ENCODE measurements at places on chromosomes 12 and 14.
A peak's percentile ranks its signal among the peaks of the same experiment; 100 is the strongest.

DNA sequence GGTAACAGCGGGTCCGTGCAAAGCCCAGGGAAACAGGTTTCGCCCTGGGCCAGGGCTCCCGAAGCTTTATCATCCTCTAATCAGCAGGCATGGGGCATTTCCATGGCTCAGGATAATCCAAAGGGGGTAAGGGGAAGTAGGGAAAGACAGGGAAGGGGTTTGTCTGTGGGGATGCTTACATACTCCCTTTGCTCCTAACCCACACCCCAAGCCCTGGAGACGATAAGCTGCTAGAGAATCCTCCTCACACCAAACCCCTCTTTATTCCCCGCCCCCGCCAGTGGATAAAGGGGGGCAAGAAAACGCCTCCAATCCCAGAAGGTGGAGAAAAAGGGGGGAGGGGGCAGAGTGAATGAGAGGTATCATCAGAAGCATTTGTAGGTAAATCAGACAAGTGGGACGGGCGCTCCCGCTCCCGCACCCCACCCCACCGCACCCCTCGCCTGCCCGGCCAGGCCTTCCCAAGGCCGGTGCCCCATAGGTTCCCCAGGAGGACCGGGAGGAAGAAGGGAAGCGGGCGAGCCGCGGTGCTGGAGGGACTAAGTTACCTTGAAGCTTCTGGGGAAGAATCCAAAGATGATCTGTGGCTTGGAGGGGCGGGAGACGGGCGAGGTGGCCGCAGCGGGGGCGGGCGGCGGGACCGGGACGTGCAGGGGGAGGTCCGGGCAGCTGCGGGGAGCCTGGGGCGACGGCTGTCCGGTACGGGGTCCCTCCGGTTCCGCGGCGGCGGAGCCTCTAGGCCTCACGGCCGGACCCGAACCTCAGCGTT, 762 bp downstream of the PPP2R5E start:
- no peak for DNase-seq

GRCh38 chr14:94880876-94881275, 111.0 kb upstream of the GSC start:
- no peak for DNase-seq

DNA sequence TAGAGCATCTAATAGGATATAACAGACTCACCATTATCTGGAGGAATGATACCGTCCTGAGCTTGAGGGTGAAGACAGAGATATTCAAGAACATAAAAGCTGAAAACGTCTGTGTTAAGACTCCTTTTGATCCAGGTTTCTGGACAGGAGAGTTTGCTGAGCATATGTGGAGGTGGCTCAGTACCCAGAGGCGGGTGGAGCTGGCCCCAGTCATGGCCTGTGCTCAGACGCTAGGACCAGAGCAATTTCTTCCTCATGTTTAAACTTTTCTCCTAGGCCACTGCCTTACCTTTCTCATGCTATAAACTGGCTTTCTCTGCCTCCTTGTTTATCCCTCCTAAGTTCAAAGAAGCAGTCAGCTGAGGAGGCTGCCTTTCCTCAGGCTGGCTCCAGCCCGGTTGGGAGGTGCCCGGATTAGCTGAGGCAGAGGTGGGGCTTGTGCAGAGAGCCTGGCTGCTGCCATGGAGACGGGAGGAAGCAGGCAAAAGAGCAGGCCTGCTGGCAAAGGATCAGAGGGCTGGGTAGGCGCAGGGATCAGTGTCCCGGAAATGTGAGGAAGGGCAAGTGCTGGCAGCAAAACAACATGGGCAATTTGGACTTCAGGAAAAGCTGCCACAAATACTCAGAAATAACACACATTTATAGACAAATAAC, 13.7 kb downstream of the COA8 start:
- DNase-seq = peak; percentile 79

DNA sequence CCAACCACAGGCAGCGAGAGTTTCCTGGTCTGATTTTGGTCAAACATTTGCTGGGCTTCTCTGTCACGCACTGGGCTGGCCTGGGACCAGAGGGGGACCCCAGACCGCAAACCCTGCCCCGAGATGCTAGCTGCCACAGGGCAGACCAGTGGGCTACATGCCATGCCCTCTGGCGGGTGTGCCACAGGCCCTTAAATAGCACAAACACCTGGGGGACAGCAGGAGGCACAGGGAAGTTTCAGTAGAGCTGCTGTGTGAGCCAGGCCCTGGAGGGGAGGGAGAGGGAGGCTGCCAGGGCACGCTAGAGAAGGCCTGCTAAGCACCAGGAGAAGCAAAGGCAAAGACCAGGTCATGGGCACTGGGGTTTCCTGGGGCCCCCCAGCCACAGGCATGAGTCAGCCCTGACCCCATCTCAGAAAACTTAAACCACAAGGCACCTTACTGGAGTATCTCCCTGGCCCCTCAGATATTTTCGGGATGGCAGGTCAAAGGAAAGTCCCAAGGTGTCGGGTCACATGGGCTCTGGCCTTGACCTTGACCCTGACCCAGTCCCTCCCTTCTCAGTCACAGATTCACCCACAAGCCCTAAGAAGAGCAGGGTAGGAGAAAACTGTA, 29.2 kb downstream of the ITPK1 start:
- no peak for DNase-seq

- no peak for DNase-seq
Observed at GRCh38 chr12:64631197-64631596, 20.9 kb downstream of the RASSF3 start.

DNA sequence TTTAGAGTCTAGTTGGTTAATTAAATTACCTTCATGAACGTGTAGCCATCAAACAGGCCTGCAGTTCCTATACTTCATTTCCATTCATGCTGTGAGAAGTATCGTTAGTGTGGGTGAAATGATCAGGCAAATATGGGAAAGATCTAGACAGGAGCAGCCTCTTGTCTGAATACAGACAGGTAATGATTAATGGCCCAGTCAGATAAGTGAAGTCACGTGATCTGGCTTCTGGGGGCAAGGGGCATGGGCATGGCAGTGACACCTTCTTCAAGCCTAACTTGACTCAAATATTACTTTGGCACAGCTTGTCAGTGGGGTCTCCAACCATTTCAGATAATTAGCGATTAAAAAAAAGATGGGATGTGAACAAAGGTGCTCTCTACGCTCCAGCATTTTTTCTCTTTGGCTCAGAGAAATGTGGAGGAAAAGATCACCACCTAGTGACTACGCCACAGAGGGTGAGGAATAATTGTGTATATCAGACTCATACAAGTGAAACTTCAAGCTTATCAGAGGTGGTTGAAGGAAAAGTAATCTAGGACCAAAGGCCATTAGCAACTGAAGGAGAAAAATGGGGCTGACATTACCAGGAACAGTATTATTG, 17.8 kb downstream of the GUCY2C start:
- no peak for DNase-seq

DNA sequence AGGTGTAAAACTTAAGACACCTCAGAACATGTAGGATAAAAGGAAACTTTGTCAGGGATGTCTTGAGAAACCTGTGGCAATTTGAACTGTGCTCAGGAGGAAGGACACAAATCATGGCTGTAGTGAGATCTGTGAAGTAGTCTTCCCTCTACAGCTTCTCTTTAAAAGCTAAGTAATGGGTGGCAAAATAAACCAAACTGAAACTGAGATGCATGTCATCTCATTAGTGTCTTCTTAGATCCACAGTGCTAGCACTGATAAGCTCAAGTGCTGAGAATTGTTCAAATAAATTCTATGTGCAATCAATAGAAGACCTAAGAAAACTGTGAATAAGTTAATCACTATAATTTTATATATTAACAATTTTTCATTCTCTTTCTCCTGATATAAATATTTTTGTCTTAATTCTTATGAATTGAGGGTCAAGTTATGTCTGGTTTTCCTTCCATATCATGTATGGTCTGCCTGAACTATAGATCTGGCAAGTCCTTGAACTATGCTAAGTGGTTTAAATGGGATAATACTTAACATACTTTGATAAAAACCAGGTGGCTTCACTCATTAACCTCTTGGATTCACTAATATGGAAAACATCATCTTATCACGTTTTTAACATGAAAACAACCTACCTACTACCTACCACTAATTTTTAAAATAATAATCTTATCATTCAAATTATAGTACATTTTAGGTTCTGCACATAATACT, 27.2 kb downstream of the SYT1 start:
- DNase-seq = no peak

DNA sequence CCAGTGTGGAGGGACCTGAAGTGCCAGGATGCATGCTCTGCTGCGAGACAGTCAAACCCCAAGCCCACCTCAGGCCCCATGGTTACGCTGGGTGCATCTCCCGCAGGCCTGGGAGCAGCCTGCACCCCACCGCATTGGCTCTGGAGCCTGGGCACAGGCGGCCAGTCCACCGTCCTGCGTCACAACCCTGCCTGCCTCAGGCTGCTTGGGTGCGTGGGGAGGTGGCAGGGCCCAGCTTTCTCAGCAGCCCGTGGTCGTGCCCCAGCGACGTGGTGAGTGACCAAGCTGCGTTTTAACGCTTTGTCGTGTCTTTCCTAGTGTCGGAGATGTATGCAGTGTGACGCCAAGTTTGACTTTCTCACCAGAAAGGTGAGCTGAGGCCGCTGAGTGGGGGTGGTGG, 10.9 kb downstream of the ZFYVE21 start:
- DNase-seq = no peak

DNA sequence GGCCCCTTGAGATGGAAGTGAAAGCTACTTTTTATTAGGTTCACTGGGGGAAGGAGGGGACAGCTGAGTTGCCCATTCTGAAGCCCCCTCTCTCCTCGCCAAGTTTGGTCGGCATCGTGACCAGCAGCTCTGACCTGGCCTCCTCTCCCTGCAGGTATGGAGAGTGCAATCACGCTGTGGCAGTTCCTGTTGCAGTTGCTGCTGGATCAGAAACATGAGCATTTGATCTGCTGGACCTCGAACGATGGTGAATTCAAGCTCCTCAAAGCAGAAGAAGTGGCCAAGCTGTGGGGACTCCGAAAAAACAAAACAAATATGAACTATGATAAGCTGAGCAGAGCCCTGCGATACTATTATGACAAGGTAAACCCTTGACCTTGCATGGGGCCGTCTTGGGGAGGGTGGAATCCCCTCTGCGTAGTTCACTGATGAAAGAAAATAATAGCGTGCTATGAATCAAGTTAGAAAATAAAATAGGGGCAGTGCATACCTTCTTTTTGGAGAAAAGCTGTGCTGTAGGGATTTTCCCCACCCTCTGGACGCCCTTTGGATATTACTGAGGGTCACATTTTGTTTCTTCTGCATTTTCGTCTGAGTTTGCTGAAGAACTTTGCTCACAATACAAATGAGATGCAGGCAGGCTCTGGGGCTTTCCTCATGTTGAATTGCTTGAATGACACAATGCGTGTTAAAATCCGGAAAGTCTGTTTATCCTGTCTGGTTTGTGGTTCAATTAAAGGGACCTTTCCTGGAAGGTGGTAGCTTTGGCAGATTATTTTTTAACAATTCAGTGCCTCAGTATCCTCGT, 29.4 kb downstream of the ELK3 start:
- DNase-seq = no peak

DNA sequence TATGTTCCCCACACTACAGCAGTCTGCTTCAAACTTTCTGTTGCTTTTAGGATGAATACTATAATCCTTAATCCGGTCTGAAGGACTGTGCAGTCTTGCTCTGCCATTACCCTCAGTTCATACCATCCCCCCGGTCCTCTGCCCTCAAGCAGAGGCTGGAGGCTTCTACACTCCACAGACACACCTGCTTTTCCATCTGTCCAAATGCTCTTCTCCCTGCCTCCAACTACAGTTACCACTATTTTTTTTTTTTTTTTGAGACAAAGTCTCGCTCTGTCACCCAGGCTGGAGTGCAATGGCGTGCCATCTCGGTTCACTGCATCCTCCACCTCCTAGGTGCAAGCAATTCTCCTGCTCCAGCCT, 19.3 kb upstream of the KCNH3 start:
- DNase-seq = no peak

GRCh38 chr14:94122438-94122837, 7.0 kb downstream of the IFI27L2 start:
- no peak for DNase-seq

DNA sequence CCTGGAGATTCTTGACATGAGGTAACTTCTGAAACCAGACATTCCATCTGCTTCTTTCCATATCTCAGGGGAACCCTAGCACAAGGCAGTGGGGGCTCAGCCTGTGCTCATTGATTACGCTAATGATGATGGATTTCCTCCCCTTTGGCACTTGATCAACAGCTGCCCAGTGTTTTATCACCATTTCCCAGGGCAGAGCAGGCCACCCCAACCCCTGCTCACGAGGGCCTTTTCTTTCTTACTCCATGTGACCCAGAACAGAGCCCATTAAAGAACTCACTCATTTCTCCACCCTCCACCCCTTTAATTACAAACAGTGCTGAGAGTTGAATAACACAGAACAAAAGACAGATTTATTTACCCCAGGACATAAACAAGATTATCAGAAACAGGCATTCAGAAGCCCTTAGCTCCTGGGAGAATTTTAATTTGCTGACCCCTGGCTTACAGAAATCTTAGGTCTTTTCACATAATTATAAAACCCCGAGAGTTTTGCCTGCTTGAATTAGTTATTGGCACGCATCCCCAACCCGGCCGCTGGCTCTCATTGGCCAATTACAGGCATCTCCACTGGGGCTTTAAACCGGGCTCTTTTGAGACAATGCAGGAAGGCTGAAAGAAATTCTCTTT, 32.0 kb upstream of the CCDC60 start:
- DNase-seq = no peak

GRCh38 chr12:7612851-7613250, 52.9 kb downstream of the APOBEC1 start:
- no peak for DNase-seq

- DNase-seq = no peak
Observed at GRCh38 chr12:9372202-9372601, 164.0 kb upstream of the PZP start.

GRCh38 chr14:77667331-77667730, 40.5 kb downstream of the ALKBH1 start:
- DNase-seq = no peak

DNA sequence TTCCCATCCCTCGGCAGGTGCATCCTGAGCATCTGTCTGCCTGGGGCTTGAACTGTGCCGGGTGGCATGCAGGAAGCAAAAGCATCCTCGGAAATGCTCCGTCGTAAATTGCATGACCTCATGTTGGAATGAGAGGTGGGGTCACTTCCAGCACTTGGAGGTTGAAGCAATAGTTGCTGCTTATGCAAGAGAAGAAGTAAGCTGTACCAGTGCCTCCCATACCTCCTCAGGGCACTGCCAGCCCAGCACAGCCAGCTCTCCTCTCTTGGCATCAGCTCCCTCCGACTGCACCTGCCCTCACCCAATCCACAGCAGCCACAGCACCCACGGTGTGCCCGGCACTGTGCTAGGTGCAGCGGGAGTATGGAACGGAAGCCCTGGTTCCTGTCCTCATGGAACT, 11.5 kb downstream of the TEAD4 start:
- DNase-seq = no peak

DNA sequence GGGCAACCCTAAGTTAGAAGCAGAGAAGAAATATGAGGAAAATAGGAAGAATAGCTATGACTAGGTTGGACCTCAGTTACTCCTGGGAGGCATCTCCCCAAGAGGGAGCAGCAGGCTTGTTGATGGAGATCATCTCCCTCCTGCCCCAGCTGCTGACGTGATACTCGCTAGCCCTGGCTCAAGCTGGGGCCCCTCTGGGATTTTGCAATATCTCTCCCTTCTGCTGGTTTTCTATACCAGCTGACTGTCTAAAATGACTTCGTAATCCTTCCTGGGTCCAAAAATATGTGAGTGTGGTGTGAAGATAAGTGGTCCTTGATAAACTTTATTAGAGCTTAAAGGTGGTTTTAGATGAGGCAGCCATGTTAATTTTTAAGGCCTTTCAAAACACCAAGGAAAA, 4.5 kb upstream of the HECTD4 start:
- no peak for DNase-seq

GRCh38 chr14:51341338-51341737, 101.3 kb downstream of the TMX1 start:
- DNase-seq = no peak

- no peak for DNase-seq
Observed at GRCh38 chr12:132160016-132160415, 15.8 kb downstream of the NOC4L start.
